ENCODE measurements at places on chromosomes 4 and X.

DNA sequence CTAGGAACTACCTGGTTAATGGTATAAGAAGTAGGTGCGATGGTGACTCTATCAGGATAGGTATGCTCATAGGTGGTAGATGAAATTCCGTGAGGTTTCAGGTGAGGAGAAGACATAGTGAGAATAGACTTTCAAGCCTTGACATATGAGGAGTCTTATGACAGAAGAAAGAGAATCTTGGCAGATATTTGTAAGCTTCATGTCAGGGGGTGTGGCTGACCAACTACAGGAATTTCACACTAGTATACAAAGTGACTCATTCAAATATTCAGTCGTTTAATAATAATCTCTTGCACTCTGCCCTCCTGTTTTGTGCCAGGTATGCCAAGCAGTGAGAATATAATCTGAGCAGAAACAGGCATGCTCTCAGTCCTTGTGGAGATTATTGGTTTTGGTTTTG lies 22.8 kb downstream of the PACRGL start:
- no peak for DNase-seq

DNA sequence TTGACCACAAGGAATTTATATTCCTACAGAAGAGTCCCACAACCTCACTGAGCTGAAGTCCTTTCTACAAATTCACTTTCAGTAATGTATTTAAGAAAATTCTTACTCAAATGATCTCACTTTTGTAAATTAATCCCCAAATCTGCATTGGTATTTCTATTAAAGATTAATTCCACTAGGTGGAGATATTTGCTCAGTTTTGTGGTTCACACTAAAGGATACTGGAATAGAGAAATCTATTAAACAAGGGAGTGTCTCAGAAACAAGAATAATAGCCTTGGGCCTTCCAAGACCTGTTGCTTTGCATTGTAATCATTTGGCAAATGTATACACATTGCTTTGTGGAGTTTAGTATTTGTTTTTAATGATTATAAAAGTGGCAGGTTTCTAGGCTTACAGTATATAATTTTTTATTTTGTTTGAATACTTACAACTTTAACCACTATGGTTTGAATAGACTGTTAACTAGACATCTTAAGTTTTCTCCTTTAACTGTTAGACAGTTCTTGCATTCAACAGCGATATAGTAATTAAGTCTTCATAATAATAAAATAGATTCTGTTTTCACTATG lies 25.9 kb downstream of the CFAP299 start:
- no peak for DNase-seq

DNA sequence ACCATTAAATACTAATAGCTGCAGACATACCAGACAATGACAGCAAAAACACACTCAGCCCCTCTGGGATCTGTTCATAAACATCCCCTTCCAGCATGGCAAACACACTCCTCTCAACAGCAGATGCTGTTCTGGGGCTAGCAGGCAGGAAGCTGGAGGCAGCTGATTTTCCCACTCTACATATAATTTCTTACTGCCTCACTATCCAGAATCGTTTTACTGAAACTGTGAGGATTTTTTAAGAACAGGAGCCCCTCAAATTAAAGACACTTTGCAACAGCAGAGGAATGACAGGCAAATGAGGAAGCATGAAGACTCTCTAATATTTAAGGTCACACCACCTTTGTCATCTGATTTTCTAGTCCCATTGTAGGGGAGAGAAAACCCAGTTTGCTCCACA lies 2.2 kb downstream of the MAPK10 start:
- no peak for DNase-seq

GRCh38 chr4:185752872-185753271 lies 59.1 kb downstream of the SORBS2 start:
- no peak for DNase-seq

DNA sequence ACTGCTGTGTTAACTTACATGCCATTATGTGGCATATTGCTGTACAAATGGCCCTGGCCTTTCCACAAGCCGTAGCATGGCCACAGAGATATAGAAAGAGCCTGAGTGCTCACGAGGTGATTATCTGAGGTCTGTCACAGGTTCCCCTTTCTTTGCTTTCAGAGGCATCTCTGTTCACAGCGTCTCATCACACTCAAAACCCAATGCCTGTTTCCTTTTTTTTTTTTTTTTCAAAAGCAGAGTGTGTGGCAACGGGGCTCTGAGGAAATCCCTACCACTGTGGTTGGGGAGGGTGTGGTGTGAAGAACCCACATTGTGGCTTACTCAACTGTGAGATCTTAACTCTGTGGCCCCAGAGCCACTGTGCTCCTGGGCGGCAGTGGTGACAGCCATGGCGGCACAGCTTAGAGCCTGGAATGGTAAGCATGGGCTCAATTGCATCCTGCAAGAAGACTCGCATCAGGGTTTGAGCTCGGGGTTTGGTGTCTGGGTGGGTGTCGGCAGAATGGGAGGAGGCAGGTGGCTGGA lies 30.8 kb downstream of the RTL5 start:
- peak; percentile 43 for DNase-seq

- no peak for DNase-seq
Measured at GRCh38 chr4:25585901-25586523, 69.6 kb upstream of the SLC34A2 start.

- no peak for DNase-seq
Measured at GRCh38 chr4:42747971-42748370, 91.1 kb upstream of the ATP8A1 start.

- DNase-seq: no peak
Measured at GRCh38 chrX:33447285-33447684, 235.9 kb upstream of the DMD start.

- no peak for DNase-seq
Measured at GRCh38 chr4:13368217-13368616, 115.9 kb downstream of the RAB28 start.

GRCh38 chrX:27575565-27575964 lies 14.6 kb upstream of the DCAF8L2 start:
- DNase-seq: no peak

Data from stimulated activated CD8-positive, alpha-beta memory T cell treated with anti-CD3 and anti-CD28 coated beads, Interleukin-2, amount 100 ng/mL, for 48 hours (primary cell).